Neuronal stem cell (in vitro differentiated cells): ENCODE measurements at places on chromosomes 7 and 10.

DNA sequence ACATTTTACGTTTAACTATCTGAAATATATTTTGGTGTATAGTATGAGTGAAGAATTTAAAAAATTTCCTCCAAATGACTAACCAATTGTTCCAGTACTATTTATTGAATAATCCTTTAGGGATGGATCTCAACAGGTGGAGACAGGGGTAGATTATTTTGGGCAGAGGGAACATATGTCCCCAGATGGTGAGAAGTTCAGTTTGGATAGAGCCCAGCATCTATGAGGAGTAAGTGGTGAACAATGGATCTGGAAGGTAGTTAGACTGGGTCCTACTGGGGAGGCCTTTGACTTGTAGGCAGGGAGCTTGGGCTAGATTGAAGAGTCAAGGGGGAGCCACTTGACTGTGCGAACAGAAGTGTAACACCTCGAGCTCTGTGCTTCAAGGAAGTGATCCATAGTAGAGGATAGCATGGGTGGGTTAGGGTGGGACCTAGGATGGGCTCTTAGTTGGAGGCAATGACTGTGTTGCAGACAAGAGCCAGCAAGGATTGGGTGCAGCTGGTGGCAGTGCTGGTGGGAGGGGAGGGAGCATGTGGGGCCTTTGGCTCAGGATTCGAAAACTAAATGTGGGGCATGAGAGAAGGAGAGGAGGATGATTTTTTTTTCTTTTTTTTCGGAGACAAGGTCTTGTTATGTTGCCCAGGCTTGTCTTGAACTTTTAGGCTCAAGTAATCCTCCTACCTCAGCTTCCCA is 3.9 kb upstream of the PURB start:
- no peak for DNase-seq

DNA sequence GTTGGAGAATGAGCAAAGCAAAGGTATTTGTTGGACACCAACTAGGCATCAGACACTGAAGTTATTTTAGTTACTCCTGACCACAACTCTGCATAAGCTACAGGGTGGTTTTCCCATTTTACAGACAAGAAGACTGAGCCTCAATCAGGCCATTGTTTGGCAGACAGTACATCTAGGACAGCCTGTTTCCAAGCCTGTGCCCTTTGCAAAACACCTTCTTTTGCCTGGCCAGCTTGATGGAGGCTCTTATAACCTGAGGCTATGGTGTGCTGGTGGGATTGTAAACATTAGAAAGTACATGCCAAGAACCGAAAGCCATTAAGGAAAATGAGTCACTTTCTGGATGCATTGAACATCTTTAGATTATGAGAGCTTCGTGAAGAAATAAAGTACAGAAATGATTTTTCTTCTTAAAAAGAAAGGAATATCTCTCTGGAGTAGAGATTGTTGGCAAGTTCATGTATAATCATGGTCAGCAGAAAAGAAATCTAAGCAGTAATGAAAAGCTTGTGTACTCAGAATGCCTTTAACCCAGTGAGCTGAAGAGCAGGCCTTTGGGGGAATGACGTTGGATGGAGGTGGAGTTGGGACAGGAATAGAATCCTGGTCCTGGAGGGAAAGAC is 140.6 kb downstream of the KIAA1217 start:
- no peak for DNase-seq

DNA sequence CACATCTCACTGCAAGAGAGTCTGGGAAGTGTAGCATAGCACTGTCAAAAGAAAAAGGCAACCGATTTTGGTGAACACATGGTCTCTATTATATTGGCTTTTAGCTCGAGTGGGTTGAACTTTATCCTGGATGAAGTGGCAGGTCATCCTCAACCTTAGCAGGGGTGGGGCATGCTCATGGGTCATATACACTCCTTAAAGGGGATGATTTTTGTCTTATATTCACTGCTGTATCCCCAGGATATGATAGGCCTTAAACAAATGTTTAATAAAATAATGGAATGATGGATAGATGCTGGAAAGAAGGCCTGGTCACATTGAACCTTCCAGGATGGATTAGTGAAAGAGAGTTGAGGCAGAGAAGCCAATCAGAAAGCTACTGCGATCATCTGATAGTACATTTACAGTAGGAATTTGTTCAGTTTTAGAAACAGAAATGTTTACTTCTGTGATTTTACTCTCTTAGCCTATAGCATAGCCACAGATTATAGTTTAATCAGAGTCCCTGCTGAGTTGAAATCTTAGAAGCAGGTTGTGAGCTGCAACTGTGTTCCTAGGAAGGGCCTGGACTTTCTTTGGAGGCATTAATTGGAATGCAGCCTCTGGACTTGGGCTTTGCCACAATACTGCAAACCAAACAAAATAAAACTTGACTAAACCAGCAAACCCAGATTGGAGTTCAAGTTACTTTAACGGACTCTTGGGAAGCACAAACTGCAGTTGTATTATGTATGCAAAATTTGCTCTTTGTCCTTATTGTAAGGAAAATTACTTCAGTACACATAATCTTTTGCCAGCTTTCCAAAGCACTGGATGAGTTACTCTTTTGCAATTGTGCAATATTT is 138.3 kb downstream of the BMPER start:
- no peak for DNase-seq

- no peak for DNase-seq
Measured at GRCh38 chr7:33667196-33667595, 238.1 kb upstream of the BMPER start.

GRCh38 chr10:76303682-76304316 is 872.4 kb downstream of the LRMDA start:
- peak; percentile 65 for DNase-seq

- DNase-seq = no peak
Measured at GRCh38 chr10:78688230-78688900, 380.4 kb upstream of the ZMIZ1 start.

GRCh38 chr7:27922907-27923641 is 183.1 kb downstream of the TAX1BP1 start:
- DNase-seq = no peak

DNA sequence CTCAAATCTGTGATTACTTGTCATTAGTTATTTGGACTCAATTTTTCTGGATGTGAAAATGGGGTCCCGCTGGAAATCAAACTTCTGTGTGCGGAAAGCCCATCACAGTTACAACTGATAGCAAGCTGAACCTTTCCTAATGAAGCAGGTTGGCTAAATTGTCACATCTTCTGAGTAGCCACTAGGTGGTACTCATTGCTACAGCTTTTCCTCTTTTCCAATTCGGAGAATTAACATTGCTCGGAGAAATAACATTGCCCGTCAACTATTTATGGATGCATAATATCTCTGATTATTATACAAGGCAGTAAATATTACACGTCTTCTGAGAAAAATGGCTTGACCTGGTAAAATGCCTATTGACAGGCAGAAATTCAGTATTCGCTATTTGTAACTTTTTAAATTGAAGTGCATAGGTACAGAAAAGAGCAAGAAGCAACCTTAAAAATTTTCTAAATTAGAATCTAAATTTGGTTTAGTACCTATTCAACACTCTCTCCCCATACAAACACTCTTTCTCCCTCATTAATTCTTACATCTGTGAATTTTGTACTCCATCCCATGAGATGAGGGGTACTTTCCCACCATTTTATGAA is 17.3 kb upstream of the BLOC1S2 start:
- DNase-seq = no peak

- no peak for DNase-seq
Measured at GRCh38 chr7:141585592-141586510, 34.6 kb downstream of the AGK start.

DNA sequence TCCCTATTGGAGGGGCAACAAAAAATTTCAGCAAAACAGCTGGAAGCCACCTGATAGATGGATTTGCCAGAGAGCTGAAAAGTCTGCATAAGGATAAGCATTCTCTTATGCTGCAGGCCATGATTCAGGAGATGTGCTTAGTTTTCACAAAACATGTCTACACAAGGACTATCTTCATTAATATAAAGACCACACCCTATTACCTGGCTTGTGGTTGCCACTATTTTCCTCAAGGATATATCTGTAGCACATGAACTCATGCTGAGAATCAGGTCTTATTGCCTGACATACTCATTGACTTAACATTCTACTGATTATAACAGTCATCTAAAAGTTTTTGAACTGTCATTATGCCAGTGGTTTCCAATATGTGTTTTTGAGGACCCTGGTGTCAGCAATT is 7.1 kb upstream of the COL17A1 start:
- no peak for DNase-seq

DNA sequence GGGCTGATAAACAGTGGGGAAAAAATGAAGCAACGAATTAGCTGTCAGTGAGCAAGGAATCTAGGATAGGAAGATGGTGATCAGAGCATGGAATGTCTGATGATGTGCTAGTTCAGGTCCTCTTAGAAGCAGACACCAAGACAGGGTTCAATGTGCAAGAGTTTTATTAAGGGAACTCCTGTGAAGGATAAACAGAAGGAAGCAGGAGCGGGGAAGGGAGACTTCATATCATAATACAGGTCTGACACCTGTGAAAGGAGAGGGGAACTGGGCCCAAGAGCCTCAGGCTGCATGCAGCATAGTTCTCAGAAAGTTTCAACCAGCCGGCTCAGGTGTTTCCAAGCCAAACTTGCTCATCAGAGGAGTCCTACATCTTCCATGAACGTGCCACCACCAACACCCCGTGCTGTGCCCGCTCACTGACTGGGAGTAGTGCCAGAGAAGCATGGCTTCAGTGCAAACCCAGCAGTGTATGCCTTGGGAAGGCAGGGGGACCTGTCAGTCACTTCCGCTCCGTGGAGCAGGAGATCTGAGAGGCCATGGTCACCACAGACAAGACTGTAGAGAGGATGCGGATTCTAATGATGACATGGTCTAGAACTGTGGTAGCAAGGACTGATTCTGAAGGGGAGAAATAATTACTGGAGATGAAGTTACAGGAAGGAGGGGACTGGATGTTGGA is 45.8 kb downstream of the ZNF800 start:
- no peak for DNase-seq

DNA sequence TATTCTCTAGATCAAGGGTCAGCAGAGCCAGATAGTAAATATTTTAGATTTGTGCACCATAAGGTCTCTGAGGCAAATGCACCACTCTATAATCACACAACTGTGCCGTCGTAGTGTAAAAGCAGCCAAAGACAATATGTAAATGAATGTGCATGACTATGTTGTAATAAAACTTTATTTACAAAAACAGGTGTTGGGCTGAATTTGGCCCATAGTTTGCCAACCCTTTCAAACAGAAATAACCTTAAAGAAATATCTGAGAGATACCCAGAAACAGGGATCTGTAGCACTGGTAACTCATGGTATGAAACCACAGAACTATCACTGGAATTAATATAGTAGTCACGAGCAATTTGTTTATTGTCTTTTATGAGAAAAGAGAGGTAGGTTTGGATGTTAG is 86.0 kb downstream of the ARID5B start:
- no peak for DNase-seq

- DNase-seq = no peak
Measured at GRCh38 chr10:11208908-11209829, 191.5 kb downstream of the CELF2 start.

- DNase-seq = no peak
Measured at GRCh38 chr7:32539366-32539765, 44.1 kb downstream of the AVL9 start.

GRCh38 chr7:48180981-48181380 is 9.7 kb downstream of the ABCA13 start:
- no peak for DNase-seq
